ENCODE measurements at places on chromosomes 13 and 19. TPM values are rescaled to one million over a fixed set of nuclear protein-coding genes. Genes with fewer than 3 reads are reported as not detected.

The ZNF471 gene
- total RNA-seq: 1.3 TPM

DNA sequence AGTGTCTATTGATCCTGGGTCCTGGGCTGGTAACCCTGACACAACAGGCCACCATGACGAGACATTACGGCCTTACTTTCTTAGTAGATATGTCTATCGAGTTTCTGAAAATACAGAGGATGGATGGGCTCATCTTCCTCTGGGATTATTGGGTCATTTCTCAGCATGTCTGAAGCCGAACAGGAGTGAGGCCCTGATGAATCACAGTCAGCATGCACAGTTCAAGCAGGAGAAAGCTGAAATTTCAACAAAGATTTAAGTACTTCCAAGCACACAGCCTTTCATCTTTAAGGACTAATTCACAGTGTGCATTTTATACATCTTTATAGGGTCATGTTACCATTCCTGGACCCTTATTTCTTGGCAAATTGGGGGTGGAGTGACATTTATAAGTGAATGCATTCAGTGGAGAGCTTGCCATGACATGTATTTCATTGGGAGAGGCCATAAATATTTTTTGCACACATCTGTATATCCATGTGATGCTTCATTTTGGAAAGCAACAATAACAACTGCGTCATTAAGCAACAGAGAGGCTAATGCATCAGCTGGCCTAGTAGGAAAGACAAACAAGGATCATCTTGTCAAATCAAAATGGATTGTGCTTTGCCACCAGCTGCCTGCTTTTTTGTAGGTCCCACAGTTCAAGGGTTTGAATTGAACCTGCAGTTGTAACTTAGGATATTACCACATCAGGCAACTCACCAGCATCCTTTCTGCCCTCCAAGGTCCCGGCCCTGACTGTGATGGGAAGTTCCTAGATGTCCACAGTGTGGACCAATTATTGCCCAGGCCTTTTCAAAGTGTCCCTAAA is 143.5 kb downstream of the DNAJC15 start:
- no peak for DNase-seq

DNA sequence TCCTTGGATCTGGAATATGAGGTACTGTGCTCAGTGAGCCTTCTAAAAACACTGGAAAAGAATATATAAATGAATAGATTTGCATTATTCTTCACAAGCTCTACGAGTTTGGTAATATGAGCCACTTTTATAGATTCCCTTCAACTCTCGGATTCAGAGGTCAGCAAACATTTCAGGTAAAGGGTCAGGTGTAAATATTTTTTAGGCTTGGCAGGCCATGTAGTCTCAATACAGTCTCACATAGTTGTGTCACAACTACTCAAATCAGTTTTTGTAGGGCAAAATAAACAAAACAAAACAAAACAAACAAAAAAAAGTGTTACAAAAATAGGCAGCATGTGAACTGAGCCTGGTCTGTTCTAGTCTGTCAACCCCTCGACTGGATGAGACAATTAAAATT is 57.4 kb downstream of the PSPC1 start:
- DNase-seq: no peak

DNA sequence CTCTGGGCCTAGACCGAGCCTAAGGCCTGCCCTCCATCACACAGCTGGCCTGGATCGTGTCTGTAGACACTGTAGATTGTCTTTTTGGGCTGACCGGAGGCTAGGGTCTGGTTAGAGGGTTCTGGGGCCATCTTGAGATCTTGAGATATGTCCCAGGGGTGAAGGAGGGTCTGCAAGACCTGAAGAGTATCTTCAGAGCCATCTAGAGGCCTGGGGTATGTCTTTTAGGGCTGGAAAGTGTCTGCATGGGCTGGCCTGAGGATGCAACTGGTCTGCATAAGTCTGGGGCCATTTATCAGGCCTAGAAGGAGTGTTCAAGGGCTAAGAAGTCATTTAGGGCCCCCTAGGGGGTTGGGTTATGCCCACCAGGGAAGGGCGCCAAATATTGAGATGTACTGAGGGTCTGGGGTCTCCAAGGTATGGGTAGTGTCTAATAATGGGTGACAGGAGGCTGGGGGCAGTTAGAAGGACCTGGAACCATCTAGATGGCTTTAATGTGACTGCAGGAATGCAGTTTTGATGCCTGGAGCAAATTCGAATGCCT is 555 bp downstream of the SCAF1 start:
- DNase-seq: no peak

- no peak for DNase-seq
These were observed 1315.4 kb downstream of the PCDH9 start for GRCh38 chr13:65914716-65915115.

DNA sequence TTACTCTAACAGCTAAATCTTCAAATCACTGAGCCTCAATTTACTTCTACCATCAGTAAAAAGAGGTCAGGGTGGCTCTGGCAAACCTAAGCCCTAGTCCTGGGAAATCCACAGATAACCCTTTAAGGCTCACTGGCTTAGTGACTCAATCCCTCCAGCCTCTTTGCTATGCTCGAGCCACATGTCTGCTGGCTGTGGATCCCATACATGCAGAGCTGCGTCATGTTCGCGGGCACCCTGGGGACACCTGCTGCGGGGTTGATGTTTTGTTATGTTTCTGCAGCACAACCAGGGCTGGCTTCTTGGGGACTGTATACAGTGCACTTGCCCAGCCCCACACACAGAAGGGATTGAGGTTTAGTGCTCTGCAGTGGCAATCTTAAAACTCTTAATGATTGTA is 41.6 kb upstream of the C13orf42 start:
- peak; percentile 50 for DNase-seq

DNA sequence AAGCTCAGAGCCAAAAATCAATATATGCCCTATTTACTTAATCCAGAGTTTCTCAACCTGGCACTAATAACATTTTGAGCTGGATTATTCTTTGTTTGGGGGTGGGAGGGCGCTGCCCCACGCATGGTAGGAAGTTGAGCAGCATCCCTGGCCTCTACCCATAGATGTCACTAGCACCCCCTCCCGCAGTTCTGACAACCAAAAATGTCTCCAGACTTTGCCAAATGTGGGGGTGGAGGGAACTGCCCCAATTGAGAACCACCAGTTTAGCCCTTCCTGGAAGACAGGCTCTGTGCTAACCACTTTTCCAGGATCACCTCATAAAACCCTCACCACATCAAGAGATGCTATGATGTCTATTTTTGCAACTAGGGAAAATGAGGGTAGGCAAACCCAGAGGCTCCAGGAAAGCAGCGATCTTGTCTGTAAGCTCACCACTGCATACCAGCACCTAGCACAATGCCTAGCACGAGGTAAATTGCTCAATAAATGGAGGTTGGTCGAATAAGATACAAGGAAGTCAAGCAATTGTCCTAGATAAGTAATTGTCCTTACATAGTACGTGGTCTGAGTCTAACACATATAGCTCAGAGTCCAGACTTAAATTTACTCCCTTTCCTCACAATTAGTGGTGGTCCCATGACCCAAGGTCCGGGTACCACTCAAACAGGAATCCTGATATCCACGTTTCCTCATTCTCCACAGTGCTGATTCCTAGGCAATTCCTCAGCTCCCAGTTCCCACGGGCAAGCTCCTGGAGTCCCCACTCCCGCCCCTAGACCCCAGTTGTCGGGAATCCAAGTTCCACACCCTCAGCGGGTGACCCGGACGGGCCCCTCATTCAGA is 892 bp downstream of the TRIR start:
- peak; percentile 51 for DNase-seq

DNA sequence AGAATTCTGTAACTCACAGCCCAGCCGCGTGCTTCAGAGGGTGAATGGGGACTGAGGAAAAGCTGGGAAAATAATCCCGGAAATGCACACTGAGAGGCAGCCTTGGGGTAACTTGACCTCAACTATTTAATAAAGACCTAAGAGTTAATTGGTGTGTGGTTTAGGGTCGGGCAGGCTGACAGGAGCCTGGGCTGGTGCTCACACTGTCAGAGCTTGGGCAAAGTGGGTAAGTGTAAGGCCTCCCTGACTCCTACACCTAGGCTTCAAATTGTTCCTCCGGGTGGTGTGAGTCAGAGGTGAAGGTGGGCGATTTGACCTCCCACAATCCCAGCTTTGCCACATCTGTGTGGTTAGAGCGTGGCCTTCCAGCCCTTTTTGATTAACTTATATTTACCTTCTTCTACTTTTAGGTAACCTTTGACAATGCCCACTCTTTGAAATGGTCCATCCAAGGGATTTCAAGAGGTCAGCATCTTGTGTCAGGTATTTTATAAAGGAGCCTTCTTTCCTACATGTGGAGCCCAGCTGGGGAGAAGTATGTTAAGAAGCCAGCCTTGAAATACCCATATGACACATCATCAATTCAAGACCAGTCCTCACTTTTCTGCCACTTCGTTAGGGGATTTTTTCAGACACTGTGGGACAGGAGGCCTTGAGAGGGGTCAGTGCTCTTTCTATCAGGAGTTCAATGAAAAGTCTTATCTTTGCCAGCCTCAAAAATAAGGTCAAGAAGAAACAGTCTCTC is 114.2 kb downstream of the NUFIP1 start:
- DNase-seq: peak; percentile 83

GRCh38 chr19:9936326-9937000 is at the start of gene OLFM2:
Gene OLFM2 (minus strand): TSS chr19:9936515. CDS start chr19:9936366, 149 bp downstream.
- no peak for DNase-seq

- DNase-seq: peak; percentile 97
These were observed 4.2 kb upstream of the SPACA6 start for GRCh38 chr19:51688671-51689571.

DNA sequence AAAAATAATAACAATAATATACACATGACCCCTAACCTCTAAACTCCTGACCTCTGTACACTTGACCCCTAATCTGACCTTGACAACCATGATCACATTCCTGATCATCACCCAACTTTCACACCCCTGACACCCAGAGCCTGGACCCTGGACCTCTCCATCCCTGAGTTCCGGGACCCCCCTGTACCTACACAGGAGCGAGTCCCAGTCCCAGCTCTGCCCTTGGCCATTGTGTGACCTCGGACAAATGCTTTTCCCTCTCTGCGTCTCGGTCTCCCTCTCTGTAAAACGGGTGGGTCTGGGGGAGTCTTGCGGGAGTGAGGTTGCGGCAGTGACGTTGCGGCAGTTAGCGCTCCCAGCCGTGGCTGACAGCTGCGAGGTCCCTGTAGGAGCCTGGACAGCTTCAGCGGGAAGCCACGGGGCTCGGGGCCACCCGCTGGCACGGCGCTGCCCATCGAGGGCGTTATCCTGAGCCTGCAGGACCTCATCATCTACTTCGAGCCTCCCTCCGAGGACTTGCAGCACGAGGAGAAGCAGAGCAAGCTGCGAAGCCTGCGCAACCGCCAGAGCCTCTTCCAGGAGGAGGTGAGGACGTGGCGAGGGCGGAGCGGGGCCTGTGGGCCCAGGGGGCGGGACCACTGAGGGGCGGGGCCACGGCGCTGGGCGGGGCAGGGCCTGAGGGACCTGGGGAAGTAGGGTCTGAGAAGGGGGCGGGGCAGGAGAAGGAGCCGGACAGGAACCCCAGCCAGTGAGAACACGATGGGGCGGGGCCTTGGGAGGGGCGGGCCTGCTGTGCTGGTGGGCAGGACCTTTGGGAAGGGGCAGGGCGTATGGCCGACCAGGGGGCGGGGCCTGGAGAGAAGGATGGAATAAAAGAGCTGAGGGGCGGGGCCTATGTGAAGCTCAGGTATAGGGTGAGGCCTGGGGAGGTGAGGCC is 19.2 kb downstream of the RYR1 start:
- no peak for DNase-seq

GRCh38 chr19:55311797-55312196 is 13.3 kb downstream of the TMEM150B start:
- no peak for DNase-seq

The UPF3A gene
- 18.7 TPM for total RNA-seq

DNA sequence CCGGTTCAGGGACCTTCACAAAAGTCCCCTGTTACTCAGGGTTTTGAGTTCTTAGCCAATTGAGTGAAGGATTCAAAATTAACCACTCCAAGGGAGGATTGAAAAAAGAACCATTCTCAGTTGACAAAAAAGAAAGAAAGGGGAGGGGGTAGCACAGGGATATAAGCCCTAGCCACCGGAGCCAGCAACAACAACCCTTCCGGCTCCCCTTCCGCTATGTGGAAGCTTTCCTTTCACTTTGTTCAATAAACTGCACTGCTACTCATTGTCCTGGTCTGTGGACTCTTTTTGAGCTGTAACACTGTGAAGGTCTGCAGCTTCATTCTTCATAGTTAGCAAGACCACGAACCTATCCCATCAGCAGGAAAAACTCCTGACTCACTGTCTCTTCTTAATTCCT is 1488.1 kb upstream of the PRR20A start:
- DNase-seq: no peak

GRCh38 chr13:27296496-27296895 is 25.9 kb downstream of the RASL11A start:
- DNase-seq: no peak

DNA sequence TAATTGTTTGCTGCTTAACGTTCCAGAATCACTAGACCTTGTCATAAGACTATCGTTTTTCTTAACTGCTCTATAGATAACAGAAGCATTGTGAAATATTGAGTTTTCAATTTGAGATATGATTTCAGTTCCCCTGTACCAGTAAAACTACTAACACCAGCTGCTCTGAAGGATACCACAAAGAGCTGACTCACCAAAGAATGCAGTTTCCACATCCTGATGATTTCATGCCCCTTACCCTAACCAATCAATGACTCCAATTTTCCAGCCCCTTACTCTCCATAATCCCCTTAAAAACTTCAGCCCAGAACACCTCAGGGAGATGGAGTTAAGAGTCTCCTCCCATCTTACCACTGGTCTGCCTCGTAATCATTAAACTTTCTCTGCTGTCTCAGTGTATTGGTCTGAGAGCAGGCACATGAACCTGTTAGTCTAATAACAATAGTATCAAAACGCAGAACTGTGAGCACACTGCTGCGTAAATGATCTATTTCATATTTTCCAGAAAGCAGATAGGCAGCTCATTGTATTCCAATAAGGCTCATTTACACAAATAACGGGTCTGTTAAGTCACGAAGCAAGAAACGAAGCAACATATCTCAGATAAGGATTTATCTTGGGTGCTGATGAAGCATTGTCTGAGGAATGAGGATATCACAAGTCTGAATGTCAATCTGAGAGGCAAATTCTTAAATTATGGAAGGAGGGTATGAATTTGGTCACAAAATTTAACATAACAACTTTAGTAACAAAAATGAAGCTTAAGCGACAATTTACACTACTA is 14.1 kb upstream of the CCNA1 start:
- peak; percentile 56 for DNase-seq

The IRGC gene
- not detected for total RNA-seq

The ADGRE3 gene
- total RNA-seq: not detected

DNA sequence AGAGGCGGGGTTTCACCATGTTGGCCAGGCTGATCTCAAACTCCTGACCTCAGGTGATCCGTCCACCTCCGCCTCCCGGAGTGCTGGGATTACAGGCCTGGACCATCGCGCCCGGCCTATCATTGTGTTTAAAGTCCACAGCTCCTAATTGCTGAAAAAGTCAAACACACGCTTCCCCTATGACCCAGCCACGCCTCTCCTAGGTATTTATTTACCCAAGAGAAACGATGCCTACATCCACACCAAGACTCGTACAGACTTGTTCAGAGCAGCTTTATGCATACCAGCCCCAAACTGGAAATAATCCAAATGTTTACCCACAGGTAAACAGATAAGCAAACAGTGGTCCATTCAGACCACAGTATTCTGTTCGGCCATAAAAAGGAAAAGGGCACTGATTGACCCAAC is 15.1 kb downstream of the ZNRF4 start:
- DNase-seq: no peak

Data from RPMI7951 (cell line).